A549 treated with Hydrocortisone at 1 μM for 4 hours (cell line): ENCODE measurements at places on chromosomes 5 and 9. TPM values are rescaled to one million over a fixed set of nuclear protein-coding genes. Genes with fewer than 3 reads are reported as not detected.

ALG2 gene
- total RNA-seq: 47.0 to 50.8 TPM (median 47.7 TPM) in 5 replicates

NPR2 gene
- 3.8 to 6.9 TPM (median 5.4 TPM) in 5 replicates for total RNA-seq

NUTM2G gene
- total RNA-seq: not detected in 5 replicates

FOXD1 gene
- total RNA-seq: 12.8 to 18.0 TPM (median 17.0 TPM) in 5 replicates

CDX1 gene
- total RNA-seq: not detected in 5 replicates

FBP2 gene
- 0.06 TPM in 1 of 5 replicates, not detected in the others for total RNA-seq

BSPRY gene
- 0.06 to 0.12 TPM in 2 of 5 replicates, not detected in the others for total RNA-seq

SLC1A3 gene
- 0.09 TPM in 1 of 5 replicates, not detected in the others for total RNA-seq

PARP8 gene
- 0.03 to 0.22 TPM (median 0.14 TPM) in 5 replicates for total RNA-seq

LRRTM2 gene
- not detected in 5 replicates for total RNA-seq

PRSS3 gene
- 8.3 to 12.4 TPM (median 11.0 TPM) in 5 replicates for total RNA-seq

F2R gene
- 37.6 to 64.1 TPM (median 53.0 TPM) in 5 replicates for total RNA-seq

KYAT1 gene
- total RNA-seq: 10.0 to 13.9 TPM (median 13.5 TPM) in 5 replicates

C5orf58 gene
- not detected in 5 replicates for total RNA-seq

PRKAA1 gene
- total RNA-seq: 26.3 to 70.4 TPM (median 38.7 TPM) in 5 replicates

GRXCR2 gene
- total RNA-seq: not detected in 5 replicates

PCDHB5 gene
- total RNA-seq: 1.1 to 1.8 TPM (median 1.6 TPM) in 5 replicates

F2RL2 gene
- 2.9 to 4.0 TPM (median 2.9 TPM) in 5 replicates for total RNA-seq

SLC4A9 gene
- 0.02 TPM in 1 of 5 replicates, not detected in the others for total RNA-seq

AGXT2 gene
- total RNA-seq: not detected in 5 replicates

SOX30 gene
- 0.06 to 0.07 TPM in 2 of 5 replicates, not detected in the others for total RNA-seq

FAM221B gene
- total RNA-seq: not detected in 5 replicates

TEX48 gene
- total RNA-seq: not detected in 5 replicates

MRPS30 gene
- 31.1 to 36.8 TPM (median 35.6 TPM) in 5 replicates for total RNA-seq

CRHBP gene
- 0.16 to 0.38 TPM (median 0.32 TPM) in 3 of 5 replicates, not detected in the others for total RNA-seq

PCDHGA11 gene
- total RNA-seq: 0.02 to 0.06 TPM (median 0.02 TPM) in 3 of 5 replicates, not detected in the others

SLC9A3 gene
- 2.2 to 2.5 TPM (median 2.2 TPM) in 5 replicates for total RNA-seq

FCHSD1 gene
- 6.0 to 11.1 TPM (median 8.8 TPM) in 5 replicates for total RNA-seq

MEIKIN gene
- total RNA-seq: not detected in 5 replicates

SAXO1 gene
- not detected in 5 replicates for total RNA-seq

PHF24 gene
- 0.09 to 0.31 TPM (median 0.14 TPM) in 5 replicates for total RNA-seq

HCN1 gene
- total RNA-seq: not detected in 5 replicates

LRRC19 gene
- total RNA-seq: not detected in 5 replicates

PIGO gene
- 44.9 to 52.6 TPM (median 51.3 TPM) in 5 replicates for total RNA-seq

SEMA6A gene
- 0.07 to 0.18 TPM (median 0.15 TPM) in 5 replicates for total RNA-seq

FOXD4L5 gene
- total RNA-seq: 0.03 TPM in 3 of 5 replicates, not detected in the others

NUDCD2 gene
- 26.4 to 38.4 TPM (median 33.7 TPM) in 5 replicates for total RNA-seq

BTNL9 gene
- total RNA-seq: 0.74 to 1.1 TPM (median 0.77 TPM) in 5 replicates

ZNF883 gene
- total RNA-seq: 0.62 to 0.89 TPM (median 0.84 TPM) in 5 replicates

DDX4 gene
- total RNA-seq: 0.05 to 0.08 TPM in 2 of 5 replicates, not detected in the others

HSD17B3 gene
- 0.20 TPM in 2 of 5 replicates, not detected in the others for total RNA-seq

TOR4A gene
- total RNA-seq: 19.9 to 27.5 TPM (median 25.0 TPM) in 5 replicates

IL3 gene
- not detected in 5 replicates for total RNA-seq
